ENCODE measurements at places on chromosomes 2 and 18.

DNA sequence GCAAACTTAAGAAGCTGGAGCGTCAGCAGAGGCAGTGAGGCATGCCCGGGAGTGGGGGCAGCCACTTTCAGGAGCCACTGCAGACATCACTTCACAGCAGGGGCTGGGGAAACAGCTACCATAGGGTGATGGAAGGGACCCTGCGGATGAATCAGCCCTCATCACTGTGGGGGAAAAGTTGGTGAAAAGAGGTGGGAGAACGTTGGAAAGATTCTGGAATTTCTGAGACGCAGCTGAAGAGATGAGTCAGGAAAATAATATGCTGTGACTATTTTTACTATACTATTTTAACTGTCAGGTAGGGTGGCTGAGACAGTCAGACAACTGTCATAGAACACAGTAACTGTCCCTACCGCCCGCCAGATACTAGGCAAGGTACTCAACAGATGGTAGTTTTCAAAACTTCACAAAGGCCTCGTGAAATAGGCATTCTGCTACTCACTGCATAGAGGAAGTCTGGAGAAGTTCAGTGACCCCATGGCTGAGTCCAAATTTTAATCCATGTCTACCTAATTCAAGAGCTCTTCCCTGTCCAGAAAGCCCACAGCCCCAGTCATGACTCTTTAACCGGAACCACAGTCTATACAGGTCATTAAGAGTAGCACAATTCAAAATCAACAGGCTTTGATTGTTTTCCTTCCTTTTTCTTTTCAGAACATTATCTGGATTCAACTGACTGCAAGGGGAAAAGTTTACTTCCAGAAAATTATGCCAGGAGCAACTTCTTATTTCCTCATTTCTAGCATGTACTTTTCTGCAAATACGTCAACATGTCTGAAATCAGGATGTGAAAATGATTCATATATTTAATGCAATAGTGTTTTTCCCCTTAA is 39.3 kb upstream of the EPB41L3 start:
- DNase-seq, result no peak

- DNase-seq, result no peak
Observed at GRCh38 chr18:40357536-40357935, 1597.5 kb upstream of the PIK3C3 start.

- no peak for DNase-seq
Observed at GRCh38 chr2:144967961-144968360, 448.0 kb upstream of the ZEB2 start.

DNA sequence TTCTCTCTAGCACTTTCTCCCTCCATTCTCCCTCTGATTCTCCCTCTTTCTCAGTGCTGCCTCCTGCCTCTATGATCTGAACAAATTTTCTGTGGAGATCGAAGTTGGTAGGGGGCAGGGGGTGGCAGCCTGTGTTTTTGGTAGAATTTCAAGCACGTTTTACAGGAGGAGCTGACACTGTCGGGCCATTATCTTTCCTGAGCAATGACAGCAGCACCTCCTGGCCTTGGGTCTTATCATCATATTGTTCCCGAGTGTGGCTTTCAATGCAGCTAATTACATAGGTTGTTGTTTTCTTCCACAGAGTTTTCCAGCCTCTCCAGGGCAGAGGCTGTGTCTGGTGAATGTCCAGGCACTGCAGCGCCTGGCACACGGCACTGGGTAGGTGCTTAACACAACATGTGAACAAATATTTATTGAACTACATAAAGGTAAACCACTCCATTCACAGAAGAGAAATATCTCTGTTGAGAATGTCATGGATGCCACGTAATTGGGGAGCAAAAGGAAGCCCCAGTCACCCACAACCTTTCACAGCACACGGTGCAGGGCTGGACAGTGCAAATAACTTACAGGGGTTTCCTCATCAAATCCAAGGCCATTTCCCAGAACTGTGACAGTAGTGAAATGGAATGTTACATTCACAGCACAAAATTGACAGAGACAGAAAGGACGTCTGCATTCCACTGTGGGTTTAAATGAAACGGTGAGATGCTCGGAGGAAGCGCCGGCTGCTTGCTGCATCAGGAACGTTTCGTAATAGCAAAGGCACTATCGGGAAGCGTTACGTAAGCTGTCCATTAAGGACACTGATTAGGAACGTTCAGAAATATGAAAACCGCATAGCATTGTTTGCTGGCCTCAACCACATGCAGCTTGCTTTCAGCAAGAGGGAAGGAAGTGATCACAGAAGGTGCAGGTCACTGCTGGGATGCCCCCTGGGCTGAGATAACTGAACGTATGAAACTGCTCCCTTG is 6.5 kb upstream of the KCNG2 start:
- DNase-seq, result peak; percentile 0

GRCh38 chr18:15198116-15198389 is 450.1 kb downstream of the ANKRD30B start:
- no peak for DNase-seq

- DNase-seq, result no peak
Observed at GRCh38 chr2:238714038-238714528, 133.8 kb upstream of the TWIST2 start.

DNA sequence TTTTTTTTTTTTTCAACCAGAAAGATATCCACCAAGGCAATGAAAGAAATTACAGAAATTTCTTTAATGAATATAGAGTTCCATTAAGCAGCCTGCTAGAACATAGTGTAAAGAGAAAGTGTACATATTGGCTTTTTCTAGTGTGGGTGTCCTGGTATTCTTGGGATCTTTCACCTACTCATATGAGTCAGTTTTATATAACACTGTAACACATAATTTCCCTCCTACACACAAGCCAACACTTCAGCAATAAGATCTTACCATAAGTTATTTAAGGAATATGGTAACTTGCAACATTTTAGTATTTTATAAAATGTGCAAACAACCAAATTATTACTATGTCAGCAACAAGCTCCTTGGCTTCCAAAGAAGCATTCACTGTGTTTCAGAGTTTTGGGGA is 59.9 kb downstream of the ZRANB3 start:
- no peak for DNase-seq

GRCh38 chr2:25385910-25386309 is 44.2 kb upstream of the DNMT3A start:
- DNase-seq, result no peak

GRCh38 chr2:45237850-45238542 is 228.7 kb upstream of the SIX2 start:
- no peak for DNase-seq

Data from cerebellar cortex (tissue), 1 donor.